ENCODE measurements at places on chromosomes 7 and 10. TPM values are rescaled to one million over a fixed set of nuclear protein-coding genes. Genes with fewer than 3 reads are reported as not detected.
A peak's percentile ranks its signal among the peaks of the same experiment; 100 is the strongest.

DNA sequence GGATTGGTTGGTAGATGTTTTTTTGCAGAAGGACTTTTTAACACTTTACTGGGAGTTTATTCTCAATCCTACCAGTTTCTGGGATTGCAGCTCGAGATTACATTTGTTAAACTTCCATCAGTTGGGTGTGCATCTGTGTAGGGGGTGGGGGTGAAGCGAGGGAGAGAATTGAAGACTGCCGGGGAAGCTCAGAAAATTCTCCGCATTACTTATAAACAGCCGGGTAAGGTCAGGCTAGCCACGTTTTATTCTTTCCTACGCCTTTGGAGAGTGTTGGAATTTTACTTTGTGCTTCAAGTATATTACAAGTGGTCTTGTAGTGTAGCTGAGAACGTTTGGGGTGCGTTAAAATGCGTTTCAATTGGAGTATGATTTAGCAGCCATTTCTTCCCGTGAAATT, 1.1 kb downstream of the PALS2 start:
- DNase-seq: no peak

SPDYE2B gene
- total RNA-seq: not detected

GRCh38 chr10:22244001-22244400, 26.2 kb upstream of the EBLN1 start:
- no peak for DNase-seq

GRCh38 chr7:137992550-137993394, 9.1 kb downstream of the CREB3L2 start:
- peak; percentile 76 for DNase-seq

GRCh38 chr10:15562116-15562515, 157.6 kb downstream of the ITGA8 start:
- DNase-seq: no peak

WDFY4 gene
- 8.6 TPM for total RNA-seq

GRCh38 chr10:91805110-91805838, 7.0 kb downstream of the TNKS2 start:
- no peak for DNase-seq

DNA sequence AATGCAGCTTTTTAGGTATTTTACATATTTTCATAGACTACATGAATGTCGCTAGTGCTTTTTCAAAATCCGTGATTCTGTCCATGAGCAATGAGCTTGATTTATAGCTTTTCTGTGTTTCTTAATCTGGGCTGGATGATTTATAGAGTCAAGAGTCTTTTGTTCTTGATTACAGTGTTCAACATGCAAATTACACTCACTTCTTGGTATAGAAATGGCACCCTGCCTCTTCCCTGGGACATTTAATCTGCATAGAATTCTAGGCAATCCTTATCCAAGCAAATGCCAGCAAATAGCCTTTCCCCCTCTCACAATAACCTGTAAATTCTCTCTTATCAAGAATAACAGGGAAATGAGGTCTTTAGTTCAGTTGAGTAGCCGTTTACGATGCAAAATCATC, 246.2 kb upstream of the SEMA3C start:
- no peak for DNase-seq

SLIT1 gene
- 3.1 TPM for total RNA-seq

GRCh38 chr10:125091891-125092290, 68.5 kb downstream of the CTBP2 start:
- no peak for DNase-seq

DNA sequence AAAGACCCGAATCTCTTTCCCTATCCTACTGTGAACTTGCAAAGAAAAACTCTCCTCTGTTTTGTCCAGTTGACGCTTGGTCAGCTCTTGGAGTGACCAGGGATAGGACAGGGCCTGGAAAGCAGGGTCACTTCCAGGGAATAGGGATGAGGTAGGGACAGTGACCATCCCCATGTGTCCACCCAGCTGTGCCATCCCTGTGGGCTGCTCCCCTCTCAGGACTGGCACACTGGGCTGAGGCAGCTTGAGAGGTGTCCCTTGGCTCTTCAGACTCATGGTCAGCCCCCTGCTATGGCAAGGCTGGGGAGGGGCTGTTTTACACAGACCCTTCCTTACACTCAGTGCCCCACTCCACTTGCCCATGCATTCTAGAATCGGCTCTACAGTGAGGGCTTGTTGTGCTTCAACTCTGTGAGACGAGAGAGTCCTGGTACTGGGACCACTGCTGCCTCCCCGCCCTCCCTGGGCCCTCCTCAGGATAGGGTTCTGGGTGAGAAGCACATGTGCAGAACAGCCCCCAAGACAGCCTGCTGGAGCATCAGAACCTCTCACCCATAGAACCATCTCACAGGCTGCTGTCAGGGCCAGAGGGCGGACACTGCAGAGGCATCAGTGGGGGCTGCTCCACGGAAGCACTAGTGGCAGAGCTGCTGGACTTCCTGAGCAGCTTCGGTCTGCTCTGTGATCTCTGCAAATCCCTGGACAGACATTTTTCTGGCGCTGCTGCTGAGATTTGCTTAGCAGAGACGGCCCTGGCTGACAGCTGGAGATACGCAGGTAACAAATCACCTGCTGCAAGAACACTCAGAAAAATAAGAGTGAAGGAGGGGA, 202.8 kb upstream of the CXCL12 start:
- no peak for DNase-seq

DNA sequence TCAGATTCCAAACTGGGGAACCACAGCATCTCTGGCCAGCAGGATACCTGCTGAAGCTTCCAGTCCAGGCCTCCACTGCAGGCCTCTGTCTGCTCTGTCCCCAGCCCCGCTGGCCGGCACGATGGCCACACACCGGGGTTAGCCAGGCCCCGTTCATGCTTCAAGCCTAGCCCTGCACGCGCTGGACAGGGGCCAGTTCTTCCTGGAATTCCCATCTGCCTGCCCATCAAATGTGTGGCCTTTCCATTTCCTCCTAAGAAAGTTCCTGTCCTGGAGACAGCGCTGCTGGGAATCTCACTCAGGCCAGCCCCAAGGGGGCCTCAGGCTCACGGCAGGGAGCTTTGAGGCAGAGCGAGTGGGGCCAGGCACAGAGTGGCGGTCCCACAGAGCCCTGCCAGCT, 18.0 kb downstream of the SH2B2 start:
- no peak for DNase-seq

- DNase-seq: no peak
Observed at GRCh38 chr7:131083781-131084180, 243.9 kb upstream of the MKLN1 start.

- no peak for DNase-seq
Observed at GRCh38 chr7:155291045-155291530, 6.6 kb upstream of the INSIG1 start.

MBL2 gene
- total RNA-seq: not detected

- DNase-seq: no peak
Observed at GRCh38 chr7:4742852-4743251, 32.6 kb upstream of the AP5Z1 start.

GRCh38 chr10:13672548-13672947, 85.8 kb downstream of the PRPF18 start:
- DNase-seq: no peak

DNA sequence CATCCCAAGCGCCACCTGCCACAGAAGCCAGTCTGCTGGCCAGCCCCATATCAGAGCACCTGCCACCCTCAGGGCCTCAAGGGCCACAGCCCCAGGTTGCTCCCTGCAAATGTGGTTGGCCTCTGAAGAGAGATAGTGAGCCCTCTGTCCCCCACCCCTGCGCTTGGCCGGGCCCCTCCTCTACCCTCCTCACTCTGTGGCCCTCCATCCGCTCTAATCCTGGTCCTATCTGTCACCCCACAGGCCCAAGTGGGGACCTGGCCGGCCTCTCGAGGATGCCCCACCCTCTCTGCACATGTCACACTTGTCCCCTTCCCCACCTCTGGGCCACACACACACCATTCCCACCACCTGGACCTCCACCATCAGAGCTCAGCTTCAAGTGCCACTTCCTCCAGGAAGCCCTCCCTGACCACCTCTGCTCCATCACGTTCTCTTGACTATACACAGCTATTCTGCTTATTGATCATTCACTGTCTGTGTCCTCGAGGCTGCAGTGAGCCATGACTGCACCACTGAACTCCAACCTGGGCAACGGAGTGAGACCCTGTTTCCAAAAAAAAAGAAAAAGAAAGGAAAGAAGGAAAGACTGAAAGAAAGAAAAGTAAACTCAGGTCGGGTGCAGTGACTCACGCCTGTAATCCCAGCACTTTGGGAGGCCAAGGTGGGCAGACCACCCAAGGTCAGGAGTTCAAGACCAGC, 42.4 kb downstream of the TNRC18 start:
- DNase-seq: no peak

LEP gene
- total RNA-seq: 7.2 TPM

- DNase-seq: no peak
Observed at GRCh38 chr7:95441042-95441823, 6.4 kb upstream of the PON2 start.

DNA sequence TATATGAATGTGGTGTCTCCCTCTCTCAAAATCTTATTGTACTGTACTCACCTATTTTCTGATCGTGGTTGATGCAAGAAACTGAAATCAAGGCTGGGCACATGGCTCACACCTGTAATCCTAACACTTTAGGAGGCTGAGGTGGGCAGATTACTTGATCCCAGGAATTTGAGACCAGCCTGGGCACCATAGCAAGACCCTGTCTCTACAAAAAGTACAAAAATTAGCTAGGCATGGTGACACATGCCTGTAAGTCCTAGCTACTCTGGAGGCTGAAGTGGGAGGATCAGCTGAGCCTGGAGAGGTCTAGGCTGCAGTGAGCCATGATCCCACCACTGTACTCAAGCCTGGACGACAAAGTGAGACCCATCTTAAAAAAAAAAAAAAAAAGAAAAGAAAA, 16.0 kb downstream of the MMRN2 start:
- no peak for DNase-seq

DNA sequence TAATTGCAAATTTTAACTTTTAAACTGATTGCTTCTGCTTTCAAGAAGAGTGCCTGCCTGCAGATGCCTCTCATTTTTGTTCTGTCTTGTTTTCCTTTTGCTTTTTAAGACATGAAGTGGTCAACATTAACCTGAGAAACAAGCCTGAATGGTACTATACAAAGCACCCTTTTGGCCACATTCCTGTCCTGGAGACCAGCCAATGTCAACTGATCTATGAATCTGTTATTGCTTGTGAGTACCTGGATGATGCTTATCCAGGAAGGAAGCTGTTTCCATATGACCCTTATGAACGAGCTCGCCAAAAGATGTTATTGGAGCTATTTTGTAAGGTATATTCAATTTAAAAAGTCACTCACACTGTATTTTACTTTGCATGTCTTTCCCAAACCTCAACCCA, 8.8 kb downstream of the GSTO2 start:
- DNase-seq: no peak

- DNase-seq: no peak
Observed at GRCh38 chr10:6815346-6815745, 235.3 kb upstream of the PRKCQ start.

SH2D4B gene
- 0.18 TPM for total RNA-seq

DNA sequence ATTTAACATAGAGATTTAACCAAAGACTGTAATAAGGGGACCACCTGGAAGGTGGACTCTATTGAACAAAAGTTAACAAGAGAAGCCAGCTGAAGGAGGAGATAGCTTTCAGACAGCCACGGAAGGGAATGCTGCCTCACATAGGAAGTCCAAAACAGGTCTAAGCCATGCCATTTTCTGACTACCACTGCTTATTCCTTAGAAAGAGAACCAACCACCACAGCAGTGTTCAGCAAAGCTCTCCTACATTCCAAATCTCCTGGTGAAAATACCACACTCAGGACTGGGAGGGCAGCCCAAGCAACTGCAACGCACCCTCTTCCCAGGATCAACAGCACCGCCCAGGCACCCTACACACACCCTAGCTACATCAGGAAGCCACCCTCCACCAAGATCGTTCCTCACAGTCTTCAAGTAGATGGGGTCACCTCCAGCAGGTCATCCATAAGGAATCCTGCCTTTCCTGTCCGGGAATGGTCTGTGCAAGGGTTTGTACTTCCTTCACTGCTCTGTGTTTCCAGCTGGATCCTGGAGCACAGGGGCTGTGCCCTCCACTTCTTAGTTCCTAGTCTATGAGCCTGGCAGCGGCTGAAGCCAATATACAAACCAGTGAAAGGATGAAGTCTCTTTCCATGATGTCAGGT, 2.5 kb downstream of the KIAA1549 start:
- DNase-seq: no peak

TECPR1 gene
- 34.9 TPM for total RNA-seq

DNA sequence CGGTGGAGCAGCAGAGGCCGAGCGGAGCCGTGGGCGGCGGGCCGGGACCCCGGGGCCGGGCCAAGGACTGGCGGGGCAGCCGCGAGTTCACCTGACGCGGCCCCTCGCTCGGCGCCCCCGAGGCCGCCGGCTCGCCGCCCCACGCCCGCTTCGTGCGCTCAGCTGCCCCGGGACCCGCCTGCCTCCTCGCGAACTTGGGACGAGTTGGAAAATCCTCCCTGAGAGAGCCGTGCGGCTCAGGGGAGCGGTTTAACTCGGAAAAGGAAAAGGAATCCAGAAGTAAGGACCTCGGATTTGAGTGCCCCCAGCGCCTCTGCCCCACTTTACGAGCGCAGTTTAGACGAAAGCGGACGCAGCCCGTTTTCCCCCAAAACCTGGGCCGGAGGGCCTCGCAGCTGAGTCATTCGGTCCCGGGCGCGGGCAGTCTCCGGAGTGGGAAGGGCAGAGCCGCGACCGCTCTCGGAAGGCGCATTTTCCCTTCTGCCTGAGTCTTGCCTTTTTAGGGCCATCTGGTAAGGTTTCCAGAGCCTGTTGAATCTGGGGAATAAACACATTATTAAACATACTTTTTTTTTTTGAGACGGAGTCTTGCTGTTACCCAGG, 744 bp downstream of the CREM start:
- peak; percentile 83 for DNase-seq

DNA sequence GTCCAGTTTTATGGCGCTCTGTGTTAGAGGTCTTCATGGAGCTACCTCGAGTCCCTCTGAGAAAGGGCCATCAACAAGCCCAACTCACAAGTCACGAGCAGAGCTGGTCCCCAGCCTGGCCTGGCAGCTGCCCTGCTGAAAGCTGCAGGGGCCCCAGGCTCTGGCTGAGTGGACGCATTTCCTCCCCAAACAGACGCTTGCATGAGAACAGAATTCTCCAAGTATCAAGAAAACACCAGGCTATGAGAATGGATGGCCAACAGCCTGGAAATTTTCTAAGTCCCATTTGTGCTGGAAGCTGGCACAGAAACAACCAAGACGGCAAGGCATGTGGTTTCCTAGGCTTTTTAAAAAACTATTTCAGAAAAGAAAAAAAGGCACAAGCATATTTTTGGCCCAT, 114.8 kb downstream of the FAM53B start:
- DNase-seq: no peak

DNA sequence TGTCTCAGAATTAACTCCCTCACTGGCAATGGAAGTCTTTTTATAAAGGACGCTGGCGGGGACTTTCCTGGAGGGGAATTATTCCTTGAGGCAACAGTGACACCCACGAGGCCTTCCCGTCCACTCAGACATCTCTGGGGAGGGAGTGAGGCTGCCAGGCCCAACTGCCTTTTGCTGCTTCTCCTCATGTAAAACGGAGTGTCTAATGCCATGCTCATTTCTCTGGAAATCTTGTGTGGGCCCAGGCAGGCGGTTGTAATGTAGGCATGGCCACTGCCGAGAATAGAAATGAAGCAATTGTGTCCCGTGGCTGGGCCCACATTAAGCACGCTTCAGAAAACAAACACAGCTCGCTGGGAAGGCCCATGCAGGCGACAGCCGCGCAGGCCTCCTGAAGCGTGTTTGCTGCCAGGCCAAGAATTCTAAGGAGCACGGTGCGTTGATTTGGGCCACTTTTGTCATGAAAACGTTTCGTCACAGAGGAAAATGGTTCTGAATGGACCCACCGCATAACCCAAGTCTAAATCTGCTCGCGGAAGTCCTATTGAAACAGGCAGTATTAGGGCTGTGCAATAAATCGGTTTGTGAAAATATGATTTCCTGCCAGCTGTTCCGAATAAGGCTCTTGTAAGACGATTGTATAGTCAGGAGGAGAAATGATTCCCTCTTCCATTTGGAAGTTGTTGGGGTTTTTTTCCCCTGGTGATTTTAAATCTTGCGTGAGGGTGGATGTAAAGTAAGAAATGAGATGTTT, 104.2 kb upstream of the CHST15 start:
- no peak for DNase-seq
